ENCODE measurements at places on chromosomes 5 and 9.

DNA sequence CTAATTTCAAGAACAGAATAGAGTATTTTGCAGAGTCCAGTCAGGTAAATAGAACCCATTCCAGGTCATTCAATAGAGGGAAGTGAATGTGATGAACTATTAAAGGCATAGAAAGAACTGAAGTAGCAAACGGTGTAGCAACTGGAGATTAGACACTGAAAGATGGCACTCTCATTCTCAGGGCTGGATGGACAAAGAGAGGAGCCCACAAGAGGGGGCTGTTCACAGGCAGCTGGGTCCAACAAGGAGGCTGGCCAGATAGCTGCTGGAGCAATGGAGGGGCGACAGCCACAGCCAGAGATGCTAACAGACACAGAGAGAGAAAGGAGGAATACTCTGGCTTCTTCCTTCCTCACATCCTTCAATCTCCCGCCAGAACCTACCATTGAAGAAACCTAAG is 93.1 kb upstream of the SMARCA2 start:
- DNase-seq = no peak

DNA sequence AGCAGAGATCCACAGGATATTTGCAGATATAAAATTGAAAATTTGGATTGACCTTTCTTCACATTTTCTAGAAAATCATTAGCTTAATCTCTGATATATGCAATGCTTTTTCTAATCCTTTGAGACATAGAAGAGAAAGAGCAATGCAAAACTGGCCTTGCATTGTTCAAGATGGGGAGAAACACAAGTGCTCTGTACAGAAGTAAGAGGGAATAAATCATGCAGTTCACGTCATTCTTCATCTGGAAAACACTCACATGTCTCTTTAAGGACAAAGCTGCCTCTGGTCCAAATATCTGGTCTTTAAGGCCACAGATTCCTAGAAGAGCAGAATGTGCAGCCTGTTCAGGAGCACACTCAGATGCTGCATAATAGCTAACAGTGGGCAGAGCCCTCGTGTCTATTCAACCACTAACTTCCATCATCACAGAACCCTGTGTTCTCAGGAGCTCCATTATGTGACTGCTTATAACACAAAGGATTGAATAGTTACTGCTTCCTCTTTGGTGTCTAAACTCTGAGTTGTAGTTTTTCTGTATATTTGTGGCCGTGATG is 277.5 kb downstream of the PLK2 start:
- DNase-seq = no peak

- peak; percentile 20 for DNase-seq
These were observed 256.5 kb upstream of the NFIL3 start for GRCh38 chr9:91680106-91680505.

- DNase-seq = no peak
These were observed 285.2 kb upstream of the ITGA1 start for GRCh38 chr5:52502460-52502999.
